ENCODE measurements at places on chromosomes 2 and 18.

- DNase-seq = no peak
Observed at GRCh38 chr2:48721158-48721557, 34.4 kb downstream of the LHCGR start.

DNA sequence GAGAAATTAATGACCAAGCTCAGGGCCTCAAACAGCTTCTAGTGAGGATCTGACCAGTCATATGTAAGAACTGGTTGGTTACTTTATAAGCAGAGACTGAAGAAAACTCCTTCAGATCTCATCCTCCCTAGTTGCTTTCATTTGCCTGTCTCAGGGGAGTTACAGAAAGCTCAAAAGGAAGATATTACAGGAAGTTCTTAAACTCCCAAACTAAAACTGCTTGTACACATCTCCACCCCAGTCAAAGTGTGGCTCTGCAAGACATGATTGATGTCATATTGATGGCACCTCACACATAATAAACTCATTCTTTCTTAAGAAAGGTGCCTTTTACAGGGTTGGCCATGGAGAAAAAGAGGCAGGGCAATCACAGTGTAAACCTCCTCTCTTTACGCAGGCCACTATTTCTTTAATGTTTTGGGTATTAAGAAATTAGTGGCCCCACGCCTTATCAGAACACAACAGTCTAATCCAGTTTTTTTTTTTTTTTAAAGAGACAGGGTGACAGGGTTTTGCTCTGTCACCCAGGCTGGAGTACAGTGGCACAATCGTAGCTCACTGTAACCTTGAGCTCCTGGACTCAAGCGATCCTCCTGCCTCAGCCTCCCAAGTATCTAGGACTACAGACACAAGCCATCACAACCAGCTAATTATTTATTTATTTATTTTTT lies 62.6 kb upstream of the STK17B start:
- no peak for DNase-seq

GRCh38 chr2:189836644-189837043 lies 52.4 kb downstream of the PMS1 start:
- no peak for DNase-seq

- no peak for DNase-seq
Observed at GRCh38 chr2:231622963-231623362, 30.3 kb downstream of the TEX44 start.

GRCh38 chr2:10532638-10533101 lies 84.5 kb upstream of the ODC1 start:
- no peak for DNase-seq

GRCh38 chr2:207113414-207113813 lies 52.3 kb downstream of the KLF7 start:
- DNase-seq = no peak

- DNase-seq = no peak
Observed at GRCh38 chr2:176491172-176491904, 222.1 kb downstream of the MTX2 start.

DNA sequence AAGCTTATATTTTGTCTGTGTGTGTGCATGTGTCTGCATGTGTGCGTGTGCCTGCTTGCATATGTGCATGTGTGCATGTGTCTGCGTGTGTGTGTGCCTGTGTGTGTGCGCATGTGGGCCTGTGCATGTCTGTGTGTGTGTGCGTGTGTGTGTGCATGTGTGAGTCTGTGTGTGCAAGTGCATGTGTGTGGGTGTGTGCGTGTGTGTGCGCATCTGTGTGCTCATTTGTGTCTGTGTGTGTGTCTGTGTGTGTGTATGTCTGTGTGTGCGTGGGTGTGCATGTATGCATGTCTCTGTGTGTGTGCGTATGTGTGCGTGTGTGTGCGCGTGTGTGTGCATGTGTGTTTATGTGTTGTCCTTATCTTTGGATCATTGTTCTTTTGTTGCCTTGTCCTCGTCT lies 56.8 kb downstream of the DSC3 start:
- DNase-seq = no peak

DNA sequence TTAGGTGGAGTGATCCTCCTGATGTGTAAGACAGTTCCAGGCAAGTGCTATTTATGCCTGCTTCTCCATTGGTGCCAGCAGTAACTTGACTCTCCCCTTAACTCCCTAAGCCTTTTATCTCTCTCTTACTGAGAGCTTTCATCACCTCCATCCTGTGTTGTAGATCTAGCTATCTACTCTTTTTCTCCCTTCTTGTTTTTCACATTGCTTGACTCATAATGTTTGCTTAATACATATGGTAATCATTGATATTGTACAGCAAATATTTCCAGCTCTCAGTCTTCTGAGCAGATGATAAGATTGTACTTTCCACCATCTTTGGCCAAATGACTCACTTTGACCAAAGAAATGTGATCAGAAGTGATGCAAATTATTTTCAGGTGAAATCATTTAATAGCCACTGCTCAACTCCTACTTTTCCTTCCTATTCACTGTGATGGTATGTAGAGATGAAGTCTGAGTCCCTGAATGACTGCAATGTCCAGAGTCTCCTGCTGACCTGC lies 165.0 kb downstream of the PLCL1 start:
- DNase-seq = no peak

GRCh38 chr2:231780123-231780908 lies 766 bp downstream of the PDE6D start:
- DNase-seq = no peak

DNA sequence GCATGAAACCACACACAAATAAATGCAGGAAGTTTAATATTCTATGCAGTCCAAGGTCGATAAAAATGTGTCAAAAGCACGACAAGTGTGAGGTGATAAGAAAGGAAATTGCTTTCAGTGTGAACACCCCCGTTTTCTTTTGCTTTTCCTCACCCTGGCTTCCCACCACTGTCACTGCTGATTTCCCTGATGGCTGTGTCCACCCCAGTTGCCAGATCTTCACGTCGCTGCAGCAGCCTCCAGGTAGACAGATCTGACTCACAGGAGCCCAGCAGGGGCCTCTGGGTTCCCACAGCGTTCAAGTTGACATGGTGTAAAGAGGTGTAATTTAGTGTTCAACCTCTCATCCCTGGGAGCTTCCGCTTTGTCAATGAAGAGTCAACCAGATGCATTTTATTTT lies 128.0 kb upstream of the TACR1 start:
- DNase-seq = no peak

- no peak for DNase-seq
Observed at GRCh38 chr2:14803994-14804393, 171.5 kb downstream of the LRATD1 start.

DNA sequence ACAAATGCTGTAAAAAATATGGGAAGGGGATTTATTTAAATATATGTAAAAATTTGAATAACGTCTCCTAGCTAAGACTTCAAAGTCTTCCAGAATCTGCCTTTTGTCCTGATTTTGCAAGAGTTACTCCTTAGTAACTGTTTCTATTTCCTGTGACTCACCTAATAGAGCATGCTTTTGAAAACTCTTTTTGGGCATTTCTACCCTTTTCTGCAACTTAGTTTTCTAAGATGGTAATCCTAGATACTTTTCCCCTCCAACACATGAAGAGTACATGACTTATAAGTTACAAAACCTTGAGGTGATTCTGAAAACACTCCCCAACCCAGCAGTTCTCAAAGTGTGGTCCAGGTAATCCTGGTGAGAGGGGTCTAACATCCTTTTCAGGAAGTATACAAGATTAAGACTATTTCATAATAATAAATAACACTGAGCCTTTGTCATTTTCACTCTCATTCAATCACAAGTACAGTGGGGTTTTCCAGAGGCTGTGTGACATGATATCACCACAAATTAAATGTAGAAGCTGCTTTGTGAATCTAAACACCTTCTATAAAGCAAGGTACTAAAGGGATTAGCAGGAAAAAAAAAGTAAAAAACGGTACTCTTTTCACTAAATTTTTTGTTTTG lies 31.9 kb downstream of the PPP4R3B start:
- DNase-seq = no peak

- DNase-seq = no peak
Observed at GRCh38 chr2:82748653-82749052, 1710.4 kb downstream of the SUCLG1 start.

GRCh38 chr18:44803019-44803650 lies 122.4 kb downstream of the SETBP1 start:
- no peak for DNase-seq

GRCh38 chr2:238645095-238645494 lies 202.8 kb upstream of the TWIST2 start:
- DNase-seq = no peak

DNA sequence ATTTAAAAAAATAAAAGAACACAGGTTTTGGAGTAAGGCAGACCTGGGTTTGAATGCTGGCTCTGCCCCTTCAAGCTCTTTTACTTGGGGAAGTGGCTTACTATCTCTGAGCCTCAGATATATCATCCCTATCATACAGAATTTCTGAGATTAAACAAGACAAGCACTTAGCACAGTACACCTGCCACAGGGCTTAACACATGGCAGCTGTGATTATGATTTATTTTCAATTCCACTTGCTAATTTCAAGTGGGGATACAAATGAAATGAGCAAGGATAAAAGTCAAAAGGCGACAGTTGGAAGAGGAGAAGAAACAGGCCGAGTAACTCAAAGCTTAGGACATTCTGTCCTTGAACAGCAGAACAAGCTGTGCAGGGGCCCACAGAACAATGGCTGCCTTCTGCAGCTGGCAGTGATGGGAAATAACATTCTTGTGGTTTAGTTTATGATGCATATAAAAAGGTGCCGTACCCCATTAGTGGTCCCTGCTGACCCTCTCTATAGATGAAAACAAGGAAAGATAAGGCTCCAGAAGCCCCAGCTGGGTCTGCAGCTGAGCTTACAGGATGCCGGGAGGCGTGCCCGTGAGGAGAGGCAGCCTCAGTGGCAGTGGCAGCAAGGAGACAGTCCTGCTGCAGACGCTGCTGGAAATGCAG lies 45.3 kb downstream of the KIF3C start:
- no peak for DNase-seq

DNA sequence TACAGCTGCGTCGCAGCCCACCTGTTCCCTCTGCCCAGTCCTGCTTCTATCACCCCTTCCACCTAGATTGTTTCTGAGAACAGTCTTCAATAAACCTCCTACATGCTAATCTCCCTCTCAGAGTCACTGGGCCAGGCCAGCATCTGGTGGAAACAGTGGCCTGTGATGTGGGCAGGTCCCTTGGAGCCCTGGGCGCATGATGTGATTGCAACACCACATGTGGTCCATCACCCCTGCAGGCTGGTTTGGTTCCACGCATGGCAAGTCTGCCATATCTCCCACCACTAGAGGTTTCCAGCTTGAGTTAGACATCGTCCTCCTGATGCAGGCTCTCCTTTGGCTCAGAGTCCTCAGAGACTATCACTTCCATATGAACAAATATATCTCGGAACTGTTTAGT lies 83.5 kb downstream of the PRKCE start:
- no peak for DNase-seq

Data from activated CD8-positive, alpha-beta memory T cell treated with anti-CD3 and anti-CD28 coated beads for 1 hour (primary cell).